Activated CD4-positive, CD25-positive, alpha-beta regulatory T cell treated with anti-CD3 and anti-CD28 coated beads, Interleukin-2, amount 50 U/mL, for 24 hours (primary cell): ENCODE measurements at places on chromosomes 11 and 22.

- peak; percentile 38 for ATAC-seq
Measured at GRCh38 chr11:128342511-128343134, 244.7 kb downstream of the ETS1 start.

GRCh38 chr11:14114269-14114668 lies 151.7 kb downstream of the SPON1 start:
- ATAC-seq = no peak

DNA sequence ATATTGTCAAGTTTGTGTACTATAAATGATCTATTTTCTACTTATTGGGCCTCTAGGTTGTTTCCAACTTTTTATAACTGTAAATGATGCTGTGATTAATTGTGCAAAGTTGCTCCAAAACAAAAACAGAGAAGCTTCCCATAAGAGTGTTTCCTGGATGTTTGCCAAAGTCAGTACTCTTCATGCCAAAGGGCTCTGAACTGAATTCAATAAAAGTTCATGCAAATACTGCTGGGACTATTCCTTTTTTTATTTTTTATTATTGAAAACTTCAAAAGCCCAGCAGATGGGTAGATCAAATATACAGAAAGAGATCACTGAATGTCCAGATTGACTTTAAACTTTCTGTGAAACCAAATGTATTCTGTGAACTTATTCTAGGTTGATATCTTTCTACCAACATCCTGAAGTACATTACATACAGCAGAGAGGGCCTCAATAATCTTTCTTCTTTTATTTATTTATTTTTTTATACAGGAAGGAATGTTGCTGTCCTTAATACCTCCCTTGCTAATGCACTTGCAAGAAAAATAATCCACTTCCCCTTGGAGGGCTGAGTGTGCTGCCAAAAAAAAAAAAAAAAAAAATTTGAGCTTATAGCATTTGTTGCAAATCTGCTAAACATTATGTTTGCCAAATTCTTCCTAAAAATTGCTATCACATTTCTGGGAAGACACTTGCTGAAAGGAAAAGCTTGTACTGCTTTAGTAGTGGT lies 53.0 kb downstream of the CTSC start:
- ATAC-seq = no peak

DNA sequence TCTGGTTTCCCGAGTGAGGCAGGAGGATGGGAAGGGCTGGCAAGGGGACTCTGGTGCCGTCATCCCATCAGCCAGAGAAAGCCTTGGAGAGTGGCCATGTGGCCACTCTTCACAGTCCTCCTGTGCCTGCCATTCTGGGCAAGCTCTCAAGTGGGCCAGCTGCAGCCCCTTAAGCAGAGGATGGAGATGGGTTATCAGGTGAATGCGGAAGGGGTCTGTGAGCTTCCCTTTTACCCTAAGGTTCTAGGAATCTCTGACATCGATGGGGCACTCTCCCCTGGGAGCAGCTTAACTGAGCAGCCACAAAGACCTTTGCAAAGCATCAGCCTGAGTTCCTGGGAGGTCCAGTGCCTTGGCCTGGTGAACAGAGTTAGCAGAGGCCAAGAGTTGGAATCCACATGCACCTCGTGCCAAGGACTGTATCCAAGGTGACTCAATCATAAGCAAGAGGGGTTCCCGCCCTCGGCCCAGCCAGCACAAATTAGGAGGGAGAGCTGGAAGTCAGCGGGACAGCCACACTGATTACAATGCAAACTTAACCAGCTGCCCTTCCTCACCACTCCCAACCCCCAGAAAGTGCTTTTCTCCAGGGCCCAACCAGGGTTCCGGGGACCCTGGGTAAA lies 193.6 kb downstream of the BUD13 start:
- no peak for ATAC-seq

- no peak for ATAC-seq
Measured at GRCh38 chr11:15975742-15976141, 380.6 kb downstream of the SOX6 start.

DNA sequence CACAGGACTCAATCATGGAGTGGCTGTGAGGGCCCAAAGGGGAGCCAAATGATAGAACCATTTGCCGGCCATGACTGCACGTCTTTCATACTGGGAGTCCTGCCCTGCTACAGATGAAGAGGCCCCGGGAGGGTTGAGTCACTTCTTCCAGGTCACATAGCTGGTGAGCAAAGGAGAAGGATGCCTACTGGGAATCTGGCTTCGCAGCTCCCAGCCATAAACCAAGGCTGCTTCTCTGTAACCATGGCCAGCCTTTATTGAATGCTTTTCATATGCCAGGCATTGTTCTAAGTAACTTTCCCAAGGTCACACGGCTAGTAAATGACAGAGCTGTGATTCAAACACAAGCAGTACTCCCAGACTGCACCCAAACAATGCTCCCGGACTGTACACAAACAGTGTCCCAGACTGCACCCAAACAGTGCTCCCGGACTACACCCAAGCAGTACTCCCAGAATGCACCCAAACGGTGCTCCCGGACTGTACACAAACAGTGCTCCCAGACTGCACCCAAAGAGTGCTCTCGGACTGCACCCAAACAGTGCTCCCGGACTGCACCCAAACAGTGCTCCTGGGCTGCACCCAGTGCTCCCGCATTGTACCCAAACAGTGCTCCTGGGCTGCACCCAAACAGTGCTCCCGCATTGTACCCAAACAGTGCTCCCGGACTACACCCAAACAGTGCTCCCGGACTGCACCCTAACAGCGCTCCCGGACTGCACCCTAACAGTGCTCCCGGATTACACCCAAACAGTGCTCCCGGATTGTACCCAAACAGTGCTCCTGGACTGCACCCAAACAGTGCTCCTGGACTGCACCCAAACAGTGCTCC lies 89.8 kb downstream of the FBXO7 start:
- ATAC-seq = no peak

- ATAC-seq = no peak
Measured at GRCh38 chr11:114845766-114846415, 167.6 kb downstream of the NXPE2 start.

DNA sequence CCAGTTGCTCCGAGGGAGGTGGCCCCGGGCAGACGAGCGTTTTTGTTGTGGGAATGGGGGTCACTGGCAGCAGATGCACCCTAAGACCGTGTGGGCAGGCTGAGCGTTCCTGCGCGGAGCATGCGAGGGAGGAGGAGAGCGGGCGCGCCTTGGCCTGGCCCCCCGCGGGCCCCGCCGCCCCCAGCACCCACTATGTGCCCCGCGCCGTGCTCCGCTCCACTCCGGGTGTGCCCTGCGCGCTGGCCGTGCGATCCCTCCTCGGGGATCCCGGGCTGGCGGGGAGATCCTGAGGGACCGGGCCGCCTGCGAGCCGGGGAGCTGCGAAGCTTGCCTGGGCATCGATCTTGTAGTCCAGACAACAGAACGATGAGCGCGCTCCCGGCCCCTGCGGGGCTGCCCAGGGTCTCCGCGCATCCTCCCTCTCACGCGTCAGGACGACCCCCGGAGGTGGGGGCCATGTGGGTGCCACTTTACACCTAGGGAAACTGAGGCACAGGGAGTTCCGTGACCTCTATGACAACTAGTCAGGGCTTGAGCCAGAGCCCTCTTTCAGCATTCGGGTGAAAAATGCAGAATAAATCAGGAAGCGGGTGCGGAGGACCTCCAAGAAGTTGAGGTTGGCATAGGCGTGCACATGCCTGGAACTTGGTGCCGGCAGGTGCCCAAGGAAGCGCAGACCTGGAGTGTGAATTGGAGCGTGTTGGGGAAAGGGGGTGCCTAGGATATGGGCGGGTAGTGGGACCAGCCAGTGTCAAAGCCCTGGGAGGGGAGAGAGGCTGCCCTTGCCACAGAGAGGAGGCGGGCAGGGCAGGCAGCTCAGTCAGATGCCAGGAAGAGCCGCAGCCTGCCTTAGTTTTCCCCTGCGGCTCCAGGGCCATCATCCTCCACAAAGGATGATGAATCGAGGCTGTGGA lies 1.3 kb upstream of the KMT5B start:
- ATAC-seq = peak; percentile 2

GRCh38 chr11:119572481-119573424 lies 149.8 kb upstream of the THY1 start:
- ATAC-seq = no peak

DNA sequence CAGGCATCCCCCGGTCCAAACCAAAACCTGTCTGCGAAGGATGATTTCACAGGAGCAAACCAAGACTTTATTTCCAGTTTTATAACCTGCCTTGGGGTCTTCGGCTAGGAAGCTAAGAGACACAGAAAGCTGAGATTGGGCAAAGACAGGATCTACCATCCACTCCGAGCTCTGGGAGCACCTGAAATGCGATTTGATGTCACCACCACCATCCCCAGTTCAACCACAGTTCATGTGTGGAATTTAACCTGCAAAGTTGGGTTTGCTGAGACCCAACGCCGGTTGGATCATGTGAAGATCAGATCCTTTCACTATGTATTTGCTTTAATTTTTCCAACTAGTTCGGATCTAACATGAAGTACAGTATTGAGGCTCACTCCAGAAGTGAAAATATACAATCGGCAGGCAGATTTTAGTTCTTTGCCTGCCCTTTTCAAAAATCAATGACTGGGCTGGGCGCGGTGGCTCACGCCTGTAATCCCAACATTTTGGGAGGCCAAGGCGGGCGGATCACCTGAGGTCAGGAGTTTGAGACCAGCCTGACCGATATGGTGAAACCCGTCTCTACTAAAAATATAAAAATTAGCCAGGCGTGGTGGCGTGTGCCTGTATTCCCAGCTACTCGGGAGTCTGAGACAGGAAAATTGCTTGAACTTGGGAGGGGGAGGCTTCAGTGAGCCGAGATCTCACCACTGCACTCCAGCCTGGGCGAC lies 1.4 kb upstream of the C11orf24 start:
- no peak for ATAC-seq

GRCh38 chr11:91366816-91367215 lies 857.8 kb upstream of the FAT3 start:
- no peak for ATAC-seq

GRCh38 chr11:30346068-30346688 lies 23.3 kb downstream of the ARL14EP start:
- ATAC-seq = no peak

- no peak for ATAC-seq
Measured at GRCh38 chr11:45161252-45162063, 15.0 kb downstream of the PRDM11 start.

GRCh38 chr22:50733521-50734342 lies 4.3 kb upstream of the ACR start:
- ATAC-seq = no peak

- no peak for ATAC-seq
Measured at GRCh38 chr22:39839204-39839603, 54.4 kb downstream of the ENTHD1 start.

DNA sequence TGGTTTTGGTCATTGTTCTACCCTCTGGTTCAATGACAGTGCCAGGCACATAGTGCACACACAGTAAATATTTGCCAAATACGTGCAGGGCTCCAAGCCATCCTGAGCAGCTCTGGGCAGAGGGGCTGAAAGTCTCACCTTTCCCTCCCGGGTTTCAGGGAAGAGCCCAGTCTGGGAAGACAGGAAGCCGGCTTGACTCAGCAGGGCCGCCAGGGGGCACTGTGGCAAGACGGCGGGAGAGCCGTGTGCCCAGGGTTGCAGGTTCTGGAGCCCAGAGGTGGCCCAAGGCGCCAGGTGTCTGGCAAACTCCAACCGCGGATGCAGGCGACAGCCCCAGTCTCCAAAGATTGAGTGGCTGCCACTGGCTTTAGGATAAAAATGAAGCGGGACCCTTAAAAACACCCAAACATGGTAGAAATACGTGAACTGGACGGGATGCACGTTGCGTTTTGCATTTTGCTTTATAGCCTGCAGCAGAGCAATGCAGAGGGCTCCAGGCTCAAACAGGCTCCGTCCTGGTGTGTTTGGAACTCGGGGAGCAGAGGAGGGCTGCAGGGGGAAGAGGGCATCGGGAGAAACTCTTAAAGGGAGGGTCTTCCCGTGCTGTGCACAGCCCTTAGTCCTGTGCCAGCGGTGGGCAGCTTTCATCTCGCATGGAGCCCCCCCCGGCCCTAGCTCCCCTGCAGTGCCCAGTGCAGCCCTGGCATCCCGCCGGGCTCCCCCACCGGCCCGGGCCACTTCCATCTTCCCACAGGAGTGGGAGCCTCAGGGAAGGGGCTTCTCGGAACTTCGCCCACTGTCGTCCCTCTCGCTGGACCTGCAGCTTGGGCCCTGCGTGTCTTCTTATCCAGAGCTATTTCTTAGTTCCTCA lies 10.7 kb downstream of the KRTAP5-5 start:
- ATAC-seq = no peak

GRCh38 chr11:7889985-7890384 lies 41.1 kb downstream of the OR10A6 start:
- no peak for ATAC-seq

- no peak for ATAC-seq
Measured at GRCh38 chr11:68812526-68812925, 29.2 kb downstream of the CPT1A start.

DNA sequence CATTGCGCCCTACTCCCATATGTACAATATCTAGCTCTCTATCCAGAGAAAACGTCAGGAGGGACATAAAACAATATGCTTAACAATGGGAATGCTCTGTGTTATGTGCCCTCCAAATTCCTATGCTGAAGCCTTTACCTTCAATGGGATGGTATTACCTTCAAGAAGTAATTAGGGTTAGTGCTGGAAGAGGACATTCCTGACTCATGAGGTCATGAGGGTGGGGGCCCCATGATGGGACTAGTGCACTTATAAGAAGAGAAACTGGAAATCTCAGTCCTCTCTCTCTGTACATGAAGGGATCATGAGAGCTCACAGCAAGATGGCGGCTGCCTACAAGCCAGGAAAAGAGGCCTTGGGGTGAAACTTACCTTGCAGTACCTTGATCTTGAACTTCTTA lies 20.3 kb downstream of the MMP20 start:
- ATAC-seq = no peak

GRCh38 chr22:19634226-19634975 lies 79.9 kb upstream of the SEPTIN5 start:
- ATAC-seq = no peak

DNA sequence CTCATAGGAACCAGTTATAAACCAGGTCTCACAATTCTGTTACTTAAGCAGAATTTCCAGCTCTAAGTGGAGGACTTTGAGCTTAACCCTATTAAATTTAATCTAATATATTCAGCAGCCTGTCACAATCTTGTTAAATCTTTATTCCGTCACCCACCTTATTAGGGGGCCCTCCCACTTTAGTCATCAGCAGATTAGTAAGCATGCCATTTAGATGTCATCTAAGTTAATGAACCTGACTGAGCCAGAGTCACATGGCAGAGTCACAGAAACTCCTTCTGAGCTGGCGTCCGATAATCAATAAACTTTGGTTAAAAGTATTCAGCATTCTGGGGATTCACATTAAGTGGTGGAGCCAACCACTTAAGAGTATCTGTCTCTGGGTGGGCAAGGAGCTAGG lies 35.1 kb downstream of the TTC12 start:
- no peak for ATAC-seq

GRCh38 chr22:25726241-25726640 lies 15.7 kb upstream of the MYO18B start:
- ATAC-seq = no peak

- ATAC-seq = no peak
Measured at GRCh38 chr22:45804319-45804985, 132.8 kb downstream of the ATXN10 start.

GRCh38 chr11:109130910-109131309 lies 291.1 kb upstream of the C11orf87 start:
- no peak for ATAC-seq

DNA sequence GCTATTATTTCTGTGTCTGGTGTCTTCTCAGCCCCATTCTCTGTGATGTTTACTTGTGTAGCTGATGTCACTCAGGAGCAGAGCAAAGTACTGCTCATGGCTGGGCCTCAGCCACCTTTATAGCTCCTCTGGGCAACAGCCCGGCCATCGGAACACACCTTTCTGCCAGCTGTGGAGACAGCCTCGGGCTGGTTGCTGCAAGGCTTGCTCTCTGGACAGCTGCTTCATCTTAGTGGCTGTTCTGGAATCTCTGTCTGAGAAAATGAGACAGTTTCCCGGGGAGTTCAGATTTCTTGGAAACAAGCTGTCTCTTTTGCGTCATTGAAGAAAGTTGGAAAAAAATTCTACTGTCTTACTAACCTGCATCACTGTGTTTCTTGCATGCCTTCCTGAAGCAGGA lies 20.0 kb downstream of the THY1 start:
- ATAC-seq = no peak
